ENCODE measurements at places on chromosomes 16 and 17. TPM values are rescaled to one million over a fixed set of nuclear protein-coding genes. Genes with fewer than 3 reads are reported as not detected.

Gene DBNDD1
- total RNA-seq: 11.5 TPM

Gene SDR42E1
- 0.35 TPM for total RNA-seq

Gene DLG4
- total RNA-seq: 59.9 TPM

Gene KRTAP16-1
- not detected for total RNA-seq

Gene KRTAP9-8
- total RNA-seq: not detected

Gene HSD17B1
- total RNA-seq: 2.2 TPM

Gene CCDC154
- total RNA-seq: 3.9 TPM

Gene FOXJ1
- 2.0 TPM for total RNA-seq

Gene FOXO3B
- 21.3 TPM for total RNA-seq

Gene OR1F1
- not detected for total RNA-seq

Gene GH2
- total RNA-seq: not detected

Gene C16orf92
- not detected for total RNA-seq

Gene C1QTNF1
- total RNA-seq: 22.1 TPM

Gene ST6GALNAC1
- 1.4 TPM for total RNA-seq

Gene KIF18B
- 19.2 TPM for total RNA-seq

Gene BIRC5
- total RNA-seq: 22.8 TPM

Gene GUCY2D
- total RNA-seq: 0.34 TPM

Gene HOXB7
- 20.3 TPM for total RNA-seq

Gene C1QTNF8
- total RNA-seq: 0.20 TPM

Gene KRT39
- total RNA-seq: not detected

Gene KRTAP3-2
- total RNA-seq: not detected

Gene MYCBPAP
- total RNA-seq: 5.1 TPM

Gene KRTAP4-6
- total RNA-seq: not detected

Gene LGALS9
- total RNA-seq: 4.8 TPM

Gene MYO1D
- total RNA-seq: 48.6 TPM

Gene ACOX1
- 54.3 TPM for total RNA-seq

Gene LRRC37A2
- total RNA-seq: 24.5 TPM

Gene HLF
- 1.5 TPM for total RNA-seq

Gene TNFRSF17
- not detected for total RNA-seq

Gene ATP2A3
- 4.6 TPM for total RNA-seq

Gene CRYM
- total RNA-seq: 4.1 TPM

Gene TRIM65
- total RNA-seq: 21.2 TPM

Gene TMEM88
- 15.4 TPM for total RNA-seq

Gene MTMR4
- 76.8 TPM for total RNA-seq

Gene CCL7
- not detected for total RNA-seq

Gene DLX3
- total RNA-seq: 5.2 TPM

Gene PLLP
- 1.1 TPM for total RNA-seq

Gene JPT1
- 124 TPM for total RNA-seq

Gene C16orf46
- total RNA-seq: 0.90 TPM

Gene CD300LG
- not detected for total RNA-seq

Gene SEZ6L2
- 30.4 TPM for total RNA-seq

Gene VMO1
- total RNA-seq: 2.3 TPM

Gene CCL16
- not detected for total RNA-seq

Gene ATP2C2
- total RNA-seq: 52.5 TPM

Gene ALOX12
- total RNA-seq: 0.40 TPM

Gene ABCC6
- 4.2 TPM for total RNA-seq

Gene HOXB5
- total RNA-seq: 31.1 TPM

Gene APOH
- not detected for total RNA-seq

Gene SNAI3
- total RNA-seq: 0.69 TPM
